ENCODE measurements at places on chromosomes 16 and 17.

DNA sequence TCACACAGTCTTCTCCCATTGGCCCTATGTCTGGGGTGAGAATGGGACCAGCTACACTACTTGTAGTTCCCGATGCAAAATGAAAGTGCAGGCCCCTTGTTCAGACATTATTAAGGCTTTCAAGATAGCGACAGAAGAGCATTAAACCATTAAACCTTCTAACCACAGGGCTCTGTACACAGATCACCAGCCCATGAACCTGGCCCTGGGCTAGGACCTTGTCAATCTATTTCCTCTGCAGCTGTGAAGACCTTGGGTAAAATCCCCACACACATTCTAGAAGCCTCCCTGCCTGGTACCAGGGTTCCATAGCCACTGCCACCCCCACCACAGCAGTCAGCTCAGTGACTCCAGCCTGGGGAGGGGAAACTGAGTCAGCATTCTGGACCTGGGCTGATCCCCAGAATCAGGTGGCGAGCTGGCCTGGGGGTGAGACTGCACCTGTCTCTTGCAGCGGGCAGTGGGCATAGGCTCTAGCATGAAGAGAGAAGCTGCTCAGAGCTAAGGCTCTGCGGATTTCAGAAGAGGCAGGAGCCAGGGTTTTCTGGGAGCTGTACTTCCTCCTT lies 119.7 kb upstream of the LHX1 start:
- no peak for DNase-seq

DNA sequence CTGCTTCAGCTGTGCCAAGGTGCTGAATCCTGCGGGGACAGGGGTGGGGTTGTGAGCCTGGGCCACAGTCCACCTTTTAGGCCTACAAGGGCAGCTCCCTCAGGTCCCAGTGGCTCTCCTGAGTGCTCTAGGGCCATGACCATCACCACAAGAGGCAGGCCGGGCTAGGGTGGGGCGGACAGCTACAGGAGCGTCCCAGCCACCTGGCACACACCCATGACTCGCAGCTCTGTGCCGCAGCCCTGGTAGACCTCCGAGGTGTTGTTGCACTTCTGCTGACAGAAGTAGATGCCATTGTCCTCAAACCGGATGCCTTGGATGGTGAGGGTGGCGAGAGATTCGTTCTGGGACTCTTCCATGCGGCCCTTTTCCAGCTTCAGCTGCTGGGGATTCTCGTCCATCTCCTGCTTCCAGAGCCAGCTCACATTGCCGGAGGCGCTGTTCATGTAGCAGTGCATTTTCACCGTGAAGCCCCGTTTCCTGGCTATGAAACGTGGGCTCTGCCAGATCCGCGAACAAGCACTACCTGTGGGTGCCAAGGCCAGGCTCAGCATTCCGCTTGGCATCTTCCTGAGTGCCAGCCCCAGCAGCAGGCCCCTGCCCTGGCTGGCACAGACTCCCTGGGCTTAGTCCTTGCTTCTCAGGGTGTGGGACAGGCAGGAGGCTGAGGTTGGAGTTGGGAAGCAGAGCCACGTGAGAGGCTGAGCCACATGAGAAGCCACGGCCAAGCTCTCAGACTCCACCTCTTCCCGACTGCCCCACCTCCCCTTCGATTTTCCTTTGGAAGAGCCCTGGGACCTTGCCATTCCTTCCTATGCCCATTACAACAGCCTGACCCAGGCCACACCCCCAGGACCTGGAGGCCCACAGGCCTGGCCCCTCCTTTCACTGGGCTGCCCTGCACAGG lies 2.0 kb downstream of the CD79B start:
- DNase-seq: no peak

DNA sequence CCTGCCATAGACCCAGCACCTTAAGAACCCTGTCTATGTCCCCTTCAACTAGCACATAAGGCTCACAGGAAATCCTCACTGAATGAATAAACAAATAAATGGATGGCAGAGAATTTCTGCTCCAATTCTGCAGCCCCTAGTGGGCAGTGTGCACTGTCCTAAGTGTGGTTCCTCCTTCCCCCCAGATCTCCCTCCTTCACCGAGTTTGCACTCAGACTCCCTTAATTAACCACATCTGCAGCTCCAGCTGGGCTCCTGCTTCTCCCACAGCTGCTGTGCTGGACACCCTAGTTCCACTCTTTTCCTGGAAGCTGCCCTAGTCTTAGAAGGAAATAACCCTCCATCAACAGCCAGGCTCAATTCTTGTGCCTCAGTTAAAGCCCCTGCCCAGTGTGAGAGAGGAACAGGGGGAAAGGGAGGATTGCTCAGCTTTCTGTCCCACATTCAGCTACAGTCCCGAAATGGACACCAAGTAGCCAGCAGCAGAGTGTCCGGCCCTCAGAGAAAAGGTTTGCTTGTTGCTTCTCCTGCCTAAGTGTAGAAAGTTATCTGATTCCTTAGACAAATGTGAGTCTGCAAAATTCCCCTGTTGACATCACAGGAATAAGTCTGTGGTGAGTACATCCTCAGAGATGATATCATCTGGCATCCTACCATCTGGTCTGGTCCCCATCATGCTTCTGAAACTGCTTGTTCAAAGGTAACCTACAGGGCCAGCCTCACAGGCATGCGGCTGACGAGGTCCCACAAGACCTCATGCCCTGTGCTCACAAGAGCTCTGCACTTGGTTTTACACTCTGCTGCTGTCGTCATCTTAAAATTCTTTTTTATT lies 12.3 kb downstream of the LRRC3C start:
- peak; percentile 10 for DNase-seq

- no peak for DNase-seq
Observed at GRCh38 chr17:52128721-52129120, 29.8 kb downstream of the CA10 start.

- no peak for DNase-seq
Observed at GRCh38 chr17:1930337-1930645, 94.8 kb downstream of the RTN4RL1 start.

DNA sequence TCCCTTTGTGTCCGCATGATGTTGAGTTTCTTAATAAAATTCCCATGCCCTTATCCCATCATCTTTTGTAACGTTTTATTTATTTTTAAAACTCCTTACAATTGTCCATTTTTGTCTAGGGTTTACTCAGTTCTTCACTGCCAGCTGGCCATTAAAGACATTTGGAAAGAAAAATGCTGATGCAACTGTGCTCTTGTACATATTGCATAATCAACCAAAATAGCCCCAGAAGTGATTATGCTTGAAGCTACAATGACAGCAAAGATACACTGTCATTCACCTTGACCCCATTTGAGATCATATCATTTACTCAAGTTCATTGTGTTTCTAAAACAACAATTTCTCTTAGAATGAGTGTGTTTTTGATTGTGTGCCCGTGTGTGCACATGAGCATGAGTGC lies 1074.6 kb upstream of the RBFOX1 start:
- DNase-seq: no peak

DNA sequence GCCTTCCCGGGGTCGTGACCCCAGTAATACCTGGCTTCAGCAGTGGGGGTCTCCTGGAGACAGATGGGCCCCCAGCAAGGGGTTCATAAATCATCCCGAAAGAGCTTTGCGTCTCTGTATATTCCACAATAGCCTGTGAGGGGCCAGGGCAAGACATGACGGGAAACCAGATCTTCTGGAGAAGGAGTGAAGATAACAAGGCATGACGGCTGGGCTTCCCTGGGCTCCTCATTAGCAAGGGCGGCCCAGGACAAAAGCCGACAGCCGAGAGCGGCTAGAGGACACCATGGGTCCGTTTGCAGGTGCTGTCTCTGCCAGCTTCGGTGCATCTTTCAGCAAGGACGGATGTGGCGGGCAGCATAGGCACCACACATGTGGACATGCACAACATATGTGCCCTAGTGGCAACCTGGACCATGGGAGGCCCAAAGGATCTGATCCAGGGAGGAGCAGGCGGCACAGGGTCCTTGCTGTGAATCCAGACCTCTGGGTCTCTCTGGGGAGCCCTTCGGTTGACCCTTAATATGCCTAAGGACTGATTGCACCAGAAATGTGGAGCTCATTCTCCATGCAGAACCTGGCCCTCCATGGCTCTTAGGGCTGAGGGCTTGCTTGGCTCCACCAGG lies 136.9 kb upstream of the FOXF1 start:
- no peak for DNase-seq

GRCh38 chr17:34390649-34391048 lies 27.6 kb upstream of the CCL1 start:
- DNase-seq: no peak

DNA sequence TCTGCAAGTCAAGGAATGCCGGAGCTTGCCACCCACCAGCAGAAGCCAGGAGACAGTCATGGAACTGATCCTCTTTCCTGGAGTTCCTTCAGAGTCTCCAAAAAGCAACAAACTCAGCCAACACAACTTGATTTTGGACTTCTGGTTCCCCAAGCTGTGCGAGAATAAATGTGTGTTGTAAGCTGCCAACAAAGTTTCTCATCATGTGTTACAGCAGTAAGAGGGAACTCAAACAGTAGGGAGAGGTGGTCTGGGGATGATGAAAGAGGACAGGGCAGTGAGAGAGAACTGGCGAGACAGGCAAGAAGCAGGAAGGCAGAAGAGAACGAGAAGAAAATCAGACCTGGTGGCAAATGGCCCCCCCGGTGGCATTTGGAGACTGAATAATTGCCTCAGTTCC lies 204.9 kb downstream of the MAF start:
- no peak for DNase-seq

GRCh38 chr16:3304370-3304769 lies 860 bp downstream of the TIGD7 start:
- no peak for DNase-seq

Data from CD4-positive, alpha-beta T cell treated with Interleukin-6 for 4 hours (primary cell).